IMR-90 (cell line): ENCODE measurements at places on chromosomes 7 and 10. TPM values are rescaled to one million over a fixed set of nuclear protein-coding genes. Genes with fewer than 3 reads are reported as not detected.
A peak's percentile ranks its signal among the peaks of the same experiment; 100 is the strongest.

DNA sequence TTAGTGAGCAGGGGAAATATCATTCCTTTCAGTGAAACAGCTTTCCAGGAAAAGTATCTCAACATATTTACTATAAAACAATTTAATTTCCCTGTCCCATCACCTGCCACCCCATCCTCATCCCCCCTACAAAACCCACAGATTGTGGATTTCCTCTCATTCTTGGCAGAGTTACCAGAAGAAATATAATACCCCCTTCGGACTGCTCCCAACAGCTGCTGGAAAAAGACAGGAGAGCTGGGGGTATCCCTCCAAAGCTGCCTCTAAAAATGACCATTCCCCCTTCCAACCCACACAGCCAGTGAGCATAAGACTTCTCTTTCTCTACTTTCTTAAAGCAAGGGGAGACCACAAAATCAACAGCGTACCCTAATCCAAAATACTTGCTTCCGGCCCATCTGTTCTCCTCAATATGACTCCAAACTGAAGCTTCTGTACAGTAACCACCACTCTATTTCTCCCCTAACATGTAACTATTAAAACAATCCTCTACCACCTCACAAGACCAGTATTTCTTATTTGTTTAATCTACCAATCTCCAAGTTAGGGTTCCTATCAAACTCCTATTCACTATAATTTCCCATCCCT, 7.8 kb downstream of the FBXW4 start:
- DNase-seq, result no peak

DNA sequence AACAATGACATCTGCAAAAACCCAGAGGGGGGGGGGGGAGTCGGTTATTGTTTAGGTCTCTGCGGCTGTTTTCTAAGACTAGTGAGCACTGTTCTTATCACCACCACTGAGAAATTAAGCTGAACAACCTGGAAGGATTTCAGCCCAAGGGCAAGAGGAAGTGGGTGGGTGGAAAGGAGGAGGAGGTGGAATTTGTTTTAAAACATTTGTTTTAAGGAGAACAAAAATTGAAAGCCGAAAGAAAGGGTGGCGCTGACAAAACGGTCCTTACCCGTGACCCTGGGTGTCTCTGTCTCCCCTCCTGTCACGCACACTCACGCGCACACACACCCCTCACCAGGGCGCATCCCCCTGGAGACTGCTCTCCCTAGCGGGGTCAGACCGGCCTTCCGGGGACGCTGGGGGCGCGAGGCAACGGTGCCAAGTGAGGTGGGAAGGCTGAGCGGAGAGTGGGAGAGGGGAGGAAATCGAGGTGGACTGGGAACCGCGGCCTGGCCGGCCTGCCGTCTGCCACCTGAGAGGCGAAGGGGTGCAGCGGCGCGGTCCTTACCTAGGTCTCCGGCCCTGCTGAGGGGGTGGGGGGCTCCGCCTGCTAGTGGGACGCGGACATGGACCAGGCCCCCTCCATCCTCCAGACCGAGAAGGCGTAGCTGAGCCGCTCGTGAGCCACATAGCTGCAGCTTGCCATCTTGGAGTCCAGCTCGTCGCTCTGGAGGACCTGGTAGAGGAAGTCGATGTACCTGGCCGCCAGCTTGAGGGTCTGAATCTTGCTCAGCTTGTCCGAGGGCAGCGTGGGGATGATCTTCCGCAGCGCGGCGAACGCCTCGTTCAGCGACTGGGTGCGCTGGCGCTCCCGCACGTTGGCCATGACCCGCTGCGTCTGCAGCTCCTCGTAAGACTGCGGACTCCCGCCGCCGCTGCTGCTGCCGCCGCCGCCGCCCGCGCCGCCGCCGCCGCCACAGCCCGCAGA, 1.0 kb downstream of the TWIST1 start:
- DNase-seq, result peak; percentile 50

GRCh38 chr7:134403062-134403461, 55.8 kb downstream of the AKR1B1 start:
- no peak for DNase-seq

MCM10 gene
- total RNA-seq, result 11.8 and 14.4 TPM in 2 replicates

GRCh38 chr7:21526007-21526406, 16.8 kb upstream of the DNAH11 start:
- peak; percentile 5 for DNase-seq

PRSS1 gene
- total RNA-seq, result not detected in 2 replicates

- DNase-seq, result no peak
Observed at GRCh38 chr7:38880454-38880853, 28.5 kb downstream of the VPS41 start.

PAPSS2 gene
- total RNA-seq, result 55.0 and 58.6 TPM in 2 replicates

GRCh38 chr7:15937571-15937970, 251.1 kb upstream of the MEOX2 start:
- DNase-seq, result peak; percentile 56

MSS51 gene
- total RNA-seq, result 1.1 TPM in 2 replicates

- no peak for DNase-seq
Observed at GRCh38 chr7:155423337-155424285, 34.3 kb upstream of the EN2 start.

DNA sequence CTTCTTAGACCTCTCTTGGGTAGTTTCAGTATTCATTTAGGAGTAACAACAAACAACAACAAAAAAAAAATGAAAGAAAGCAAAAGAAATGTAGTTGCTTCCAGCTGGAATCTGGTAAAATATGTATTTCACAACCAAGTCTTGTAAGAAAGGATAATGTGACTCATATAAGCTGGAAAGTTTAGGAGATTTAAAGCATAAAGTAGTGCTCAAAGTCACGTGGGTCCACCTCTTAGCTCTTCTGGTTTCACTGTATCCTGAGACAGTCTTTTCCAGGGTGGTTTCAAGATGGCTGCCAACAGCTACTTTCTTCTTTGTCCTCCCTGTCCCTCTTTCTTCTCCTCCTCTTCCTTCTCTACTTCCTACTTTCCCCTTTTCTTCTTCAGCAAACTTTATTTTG, 69.5 kb upstream of the CDK13 start:
- peak; percentile 31 for DNase-seq

- DNase-seq, result no peak
Observed at GRCh38 chr10:811379-812175, 119.9 kb downstream of the LARP4B start.

GRCh38 chr7:40177071-40177470, 42.3 kb downstream of the SUGCT start:
- DNase-seq, result no peak

IKZF5 gene
- 2.9 and 4.2 TPM in 2 replicates for total RNA-seq

GRCh38 chr7:18499407-18500177, 4.0 kb downstream of the HDAC9 start:
- DNase-seq, result no peak

- no peak for DNase-seq
Observed at GRCh38 chr10:81903472-81903871, 28.5 kb downstream of the NRG3 start.

DNA sequence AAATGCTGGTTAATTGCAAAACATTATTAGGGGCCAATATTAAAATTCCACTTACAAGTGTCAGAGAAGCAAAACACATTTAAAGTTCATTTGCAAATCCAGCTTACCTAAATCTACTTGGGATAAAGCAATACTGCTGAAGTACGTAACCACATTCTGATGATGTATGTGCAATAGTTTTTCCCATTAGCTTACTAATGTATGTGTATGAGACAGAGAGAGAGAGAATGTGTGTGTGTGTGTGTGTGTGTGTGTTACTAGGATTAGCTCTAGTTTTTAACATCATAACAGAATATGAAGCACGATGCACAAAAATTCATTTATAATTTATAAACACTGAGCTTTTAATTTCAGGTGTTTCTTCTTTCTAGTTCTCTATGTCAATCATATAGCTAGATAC, 1074.2 kb upstream of the C7orf33 start:
- peak; percentile 37 for DNase-seq

GRCh38 chr7:103598326-103598905, 152.4 kb upstream of the SLC26A5 start:
- no peak for DNase-seq

DNA sequence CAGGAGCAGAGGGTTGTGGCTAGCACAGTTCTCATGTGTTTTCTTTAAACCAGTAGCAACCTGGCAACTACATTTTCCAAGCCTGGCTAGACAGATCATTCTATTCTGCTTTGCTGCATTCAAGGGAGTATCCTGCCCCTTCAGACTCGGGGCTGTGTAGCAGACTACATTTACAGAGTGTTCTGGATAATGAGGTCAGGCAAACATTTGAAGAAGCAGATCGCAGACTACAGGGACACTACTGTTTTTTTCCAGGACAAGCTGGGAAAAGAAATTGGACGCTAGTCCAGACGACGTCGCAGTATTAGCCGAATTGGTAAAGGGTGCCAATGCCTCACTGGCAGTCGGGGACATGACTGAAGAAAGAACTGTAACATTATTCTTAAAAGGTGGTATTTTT, 61.0 kb upstream of the PAPSS2 start:
- DNase-seq, result no peak
